ENCODE measurements at places on chromosomes 4 and X. TPM values are rescaled to one million over a fixed set of nuclear protein-coding genes. Genes with fewer than 3 reads are reported as not detected.

DNA sequence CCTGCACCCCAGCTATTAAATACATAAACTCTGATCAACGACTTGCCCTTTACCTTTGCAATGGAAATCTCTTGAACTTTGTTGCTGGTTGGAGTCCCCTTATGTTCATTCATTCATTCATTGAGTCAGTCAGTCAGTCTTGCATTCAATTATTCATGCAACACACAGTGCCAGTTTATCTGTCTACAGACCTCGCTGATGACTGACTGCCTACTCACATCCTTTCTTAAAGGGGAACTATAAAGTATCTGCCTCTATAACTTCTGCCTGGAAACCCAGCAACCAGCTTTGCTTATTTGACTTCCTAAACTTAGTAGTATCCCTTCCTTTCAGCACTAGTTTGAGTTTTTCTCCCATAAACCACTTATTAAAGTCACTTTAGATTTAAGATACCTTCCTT lies 620.8 kb upstream of the ADGRL3 start:
- DNase-seq = no peak

GRCh38 chrX:63702556-63702955 lies 82.5 kb downstream of the ARHGEF9 start:
- no peak for DNase-seq

Gene COPS4
- 32.5 TPM for total RNA-seq

Gene ADH6
- total RNA-seq = not detected

DNA sequence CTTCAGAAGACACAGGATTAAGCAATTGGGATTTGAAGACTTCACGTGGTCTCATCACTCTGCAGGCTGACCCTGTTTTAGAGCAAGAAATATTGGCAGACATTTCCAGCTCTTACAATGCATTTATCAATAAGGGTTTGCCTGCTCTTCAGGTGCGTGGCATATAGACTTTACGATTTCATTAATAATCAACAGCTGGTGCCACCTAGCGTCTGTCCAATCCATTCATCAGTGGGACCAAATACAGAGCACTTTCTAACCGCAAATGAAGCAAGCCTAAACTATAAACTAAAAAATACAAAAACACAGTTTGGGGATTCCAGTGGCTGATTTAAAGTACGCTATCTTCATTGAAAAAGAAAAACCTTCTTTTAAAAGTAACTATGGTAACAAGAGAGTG lies 125.4 kb upstream of the DMD start:
- DNase-seq = no peak

Gene HTR2C
- 2.0 TPM for total RNA-seq

All from H1 (cell line).